NCI-H1092 treated with DMSO at 0.1 percent for 48 hours (cell line): ENCODE measurements at places on chromosomes 7 and 10.

- no peak for DNase-seq
These were observed 60.8 kb upstream of the EEPD1 start for GRCh38 chr7:36092221-36092771.

GRCh38 chr7:35384761-35385700 lies 131.1 kb upstream of the TBX20 start:
- DNase-seq = no peak

DNA sequence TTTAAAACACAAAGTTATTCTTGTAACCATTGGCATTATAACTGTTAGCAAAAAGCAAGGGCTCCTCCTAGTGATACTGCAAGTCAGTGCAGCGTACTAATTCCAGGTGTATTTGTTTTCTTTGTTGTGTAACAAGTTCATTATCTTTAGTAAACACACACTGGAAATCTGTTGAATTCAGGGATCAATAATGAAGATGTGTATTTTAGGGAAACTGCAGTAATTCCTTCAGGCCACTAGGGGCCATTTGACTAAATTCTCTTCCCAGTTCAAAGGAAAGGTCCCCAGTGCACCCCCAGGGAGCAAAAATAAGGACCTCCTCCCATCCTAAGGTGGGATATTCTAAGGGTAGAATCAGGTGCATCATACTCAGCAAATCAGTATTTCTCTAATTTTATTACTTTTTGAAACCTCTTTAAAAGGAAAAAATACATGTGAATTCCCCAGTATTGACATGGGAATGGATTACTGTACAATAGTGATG lies 158.6 kb upstream of the LYZL1 start:
- peak; percentile 50 for DNase-seq

DNA sequence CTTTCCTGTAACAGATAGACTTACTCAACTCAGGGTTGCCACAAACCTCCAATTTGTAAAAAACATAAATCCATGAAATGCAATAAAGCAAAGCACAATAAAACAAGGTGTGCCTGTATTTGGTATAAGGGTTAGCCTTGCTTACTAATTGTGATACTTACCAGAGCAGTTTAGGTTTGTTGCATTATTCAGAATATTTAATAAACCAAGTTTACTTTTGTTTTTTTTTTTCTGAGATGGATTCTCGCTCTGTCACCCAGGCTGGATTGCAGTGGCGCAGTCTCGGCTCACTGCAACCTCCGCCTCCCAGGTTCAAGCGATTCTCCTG lies 79.6 kb downstream of the SEC61G start:
- DNase-seq = no peak

GRCh38 chr10:2681891-2682290 lies 385.5 kb upstream of the PFKP start:
- DNase-seq = no peak

DNA sequence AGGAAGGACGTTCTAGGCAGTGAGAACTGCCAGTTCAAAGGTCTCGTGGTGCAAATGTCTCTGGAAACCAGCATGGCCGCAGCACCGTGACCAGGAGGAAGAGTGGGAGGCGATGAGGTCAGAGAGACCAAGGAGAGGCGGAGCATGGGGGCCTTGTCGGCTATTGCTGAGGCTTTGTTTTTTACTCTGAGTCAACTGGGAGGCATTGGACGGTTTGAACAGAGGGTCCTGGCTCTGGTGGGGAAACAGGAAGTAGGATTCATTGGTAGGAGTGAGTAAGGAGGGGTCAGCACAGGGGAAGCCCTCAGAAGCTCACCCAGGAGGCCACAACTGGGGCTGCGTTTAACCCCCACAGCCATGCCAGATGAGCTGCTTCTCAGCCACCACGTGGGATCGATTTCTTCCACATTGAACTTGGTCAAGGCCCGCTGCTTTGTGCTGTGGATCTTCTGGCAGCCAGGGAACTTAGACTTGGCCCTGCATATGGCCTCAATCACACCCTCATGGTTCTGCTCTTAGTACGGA lies 22.2 kb upstream of the SH2B2 start:
- DNase-seq = no peak

DNA sequence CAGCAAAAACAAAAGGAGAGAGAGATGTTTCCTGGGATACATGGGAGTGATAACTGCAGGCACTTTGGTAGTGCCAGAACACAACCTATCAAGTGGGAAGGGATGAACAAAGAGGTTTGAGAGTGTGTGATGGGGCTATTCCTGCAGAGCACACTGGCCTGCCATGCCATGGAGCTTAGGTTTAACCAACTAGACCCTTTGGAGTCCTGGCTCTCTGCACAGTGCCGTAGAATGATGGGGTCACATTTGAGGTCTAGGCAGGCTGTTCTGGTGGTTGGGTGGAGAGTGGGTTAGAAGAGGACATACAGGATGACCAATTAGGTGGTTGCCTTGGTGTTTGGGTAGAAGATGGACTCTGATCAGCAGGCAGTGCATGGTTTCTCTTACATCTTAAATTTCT lies 101.9 kb upstream of the HABP2 start:
- no peak for DNase-seq

DNA sequence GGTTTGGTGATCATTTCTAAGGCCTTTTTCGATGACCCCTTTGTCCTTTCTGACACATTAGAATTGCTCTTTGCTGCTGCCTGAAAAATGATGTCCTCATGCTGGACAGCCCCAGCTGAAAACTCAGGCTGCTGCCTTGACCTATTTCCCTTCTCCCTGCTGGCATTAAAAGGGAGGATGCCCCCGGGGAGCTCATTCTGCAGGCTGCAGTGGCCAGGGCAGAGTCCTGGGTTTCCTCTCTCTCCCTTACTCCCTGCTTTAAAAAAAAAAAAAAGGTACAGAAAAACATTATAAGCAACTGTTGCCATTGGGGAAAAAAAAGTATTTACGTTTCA lies 35.4 kb downstream of the LRRC4 start:
- no peak for DNase-seq

- no peak for DNase-seq
These were observed 3.7 kb downstream of the PRF1 start for GRCh38 chr10:70598857-70599295.

DNA sequence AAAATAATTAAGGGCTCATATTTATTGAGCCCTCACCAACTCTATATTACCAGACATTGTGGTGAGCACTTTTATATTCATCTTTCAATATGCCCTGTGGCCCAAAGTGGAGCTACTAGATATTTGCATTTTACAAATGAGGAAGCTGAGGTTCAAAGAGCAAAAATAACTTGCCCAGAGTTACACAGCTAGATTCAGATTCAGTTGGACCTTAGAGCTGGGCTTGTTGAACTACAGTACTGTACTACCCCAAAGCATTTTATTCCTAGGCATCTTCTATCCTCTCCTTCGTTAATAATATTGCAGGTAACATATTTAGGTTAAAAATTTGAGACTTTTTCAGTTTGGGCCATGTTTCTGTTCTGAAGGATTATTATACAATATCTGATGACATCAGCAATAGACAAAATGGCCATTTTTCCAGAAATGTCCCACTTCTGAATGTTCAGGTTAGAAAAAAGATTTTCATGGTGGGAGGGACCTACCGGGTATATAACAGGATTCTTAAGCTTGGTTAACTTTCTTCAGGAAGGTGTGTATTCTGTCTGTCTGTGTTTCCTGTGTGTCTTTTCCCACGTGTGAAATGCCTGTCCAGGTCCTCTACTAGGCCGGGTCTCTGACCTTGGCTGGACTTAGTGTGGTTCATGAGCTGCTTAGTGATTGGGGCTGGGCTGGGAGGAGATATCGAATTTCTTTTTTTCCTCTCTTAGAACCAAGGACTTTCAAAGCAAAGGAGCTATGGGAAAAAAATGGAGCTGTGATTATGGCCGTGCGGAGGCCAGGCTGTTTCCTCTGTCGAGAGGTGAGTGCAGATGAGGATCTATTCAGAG lies 13.6 kb downstream of the PRXL2A start:
- no peak for DNase-seq

GRCh38 chr7:10237306-10237705 lies 736.4 kb upstream of the PHF14 start:
- DNase-seq = no peak

DNA sequence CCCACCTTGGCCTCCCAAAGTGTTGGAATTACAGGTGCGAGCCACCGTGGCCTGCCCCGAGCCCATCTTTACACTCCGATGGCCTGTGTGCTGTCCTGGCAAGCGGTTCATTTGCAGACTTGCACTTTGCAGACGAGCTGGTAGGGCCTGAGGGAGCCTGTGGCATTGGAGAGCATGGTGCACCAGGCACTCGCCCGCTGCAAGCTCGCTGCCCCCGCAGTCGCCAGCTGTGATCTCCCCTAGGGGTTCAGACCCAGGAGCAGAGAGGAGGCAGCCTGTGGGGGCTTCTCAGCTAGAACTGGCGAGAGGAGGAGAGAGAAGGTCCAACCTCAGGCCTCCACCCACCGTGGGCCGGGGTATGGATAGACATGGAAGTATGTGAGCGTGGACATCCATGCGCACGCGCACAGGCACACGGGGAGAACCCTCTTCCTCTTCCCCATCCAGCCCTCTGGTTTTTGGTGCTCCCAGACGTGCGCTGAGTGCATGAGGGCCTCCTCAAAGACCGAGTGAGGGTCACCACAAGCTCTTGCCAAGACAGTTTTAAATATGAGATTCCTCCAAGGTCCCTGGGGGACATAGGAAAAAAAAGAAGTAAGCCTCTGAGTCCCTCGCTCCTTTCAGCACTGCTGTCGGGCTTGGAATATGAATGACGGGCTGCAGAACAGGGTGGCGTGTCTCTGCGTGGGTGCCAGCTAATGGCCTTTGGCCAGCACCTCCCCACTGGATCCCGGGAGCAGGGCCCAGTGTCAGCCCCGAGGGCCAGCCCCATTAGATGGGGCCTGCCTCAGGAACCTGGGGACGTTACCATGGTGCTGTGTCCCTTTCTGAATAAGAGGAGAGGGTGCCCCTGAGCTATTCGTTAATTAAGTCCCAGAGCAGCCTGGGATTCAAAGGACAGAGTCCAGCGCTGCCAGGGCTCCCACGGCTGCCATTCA lies 15.1 kb upstream of the TTYH3 start:
- DNase-seq = peak; percentile 83

GRCh38 chr10:73796766-73797165 lies 11.4 kb downstream of the ZSWIM8 start:
- DNase-seq = no peak

DNA sequence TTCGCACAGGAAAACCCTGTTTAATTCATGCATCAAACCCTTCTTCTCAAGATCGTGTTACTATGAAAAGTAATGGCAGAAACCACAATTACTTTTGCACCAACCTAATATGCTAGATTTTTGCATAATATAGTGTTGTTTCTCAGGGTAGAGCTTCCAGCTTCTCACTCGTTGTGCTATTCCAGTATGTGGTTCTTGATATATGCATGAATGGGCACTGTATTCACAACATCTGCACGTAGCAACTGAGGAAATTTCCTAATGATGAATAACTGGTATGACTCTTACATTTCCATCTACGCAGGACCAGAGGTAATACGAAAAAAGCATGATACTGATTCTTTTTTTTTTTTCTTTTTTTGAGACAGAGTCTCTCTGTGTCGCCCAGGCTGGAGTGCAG lies 326.6 kb upstream of the GALNT17 start:
- DNase-seq = no peak

DNA sequence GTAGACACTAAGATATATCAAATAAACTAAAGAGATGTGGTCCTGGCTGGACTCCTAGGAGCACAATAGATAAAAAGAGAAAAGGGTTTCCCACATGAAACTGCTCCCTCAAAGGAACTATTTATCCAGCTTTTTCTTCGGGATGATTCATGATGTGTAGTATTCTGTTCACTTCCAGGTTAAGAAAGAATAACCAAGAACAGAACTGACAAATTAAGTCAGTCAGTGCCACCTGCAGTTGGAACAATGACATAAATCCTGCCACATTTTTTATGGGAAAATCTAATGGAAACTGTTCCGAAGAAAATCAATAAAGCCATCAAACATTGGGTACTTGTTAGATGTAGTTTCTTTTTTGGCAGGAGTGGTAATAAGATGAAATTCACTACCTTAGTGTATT lies 87.1 kb downstream of the POLR1F start:
- peak; percentile 54 for DNase-seq

DNA sequence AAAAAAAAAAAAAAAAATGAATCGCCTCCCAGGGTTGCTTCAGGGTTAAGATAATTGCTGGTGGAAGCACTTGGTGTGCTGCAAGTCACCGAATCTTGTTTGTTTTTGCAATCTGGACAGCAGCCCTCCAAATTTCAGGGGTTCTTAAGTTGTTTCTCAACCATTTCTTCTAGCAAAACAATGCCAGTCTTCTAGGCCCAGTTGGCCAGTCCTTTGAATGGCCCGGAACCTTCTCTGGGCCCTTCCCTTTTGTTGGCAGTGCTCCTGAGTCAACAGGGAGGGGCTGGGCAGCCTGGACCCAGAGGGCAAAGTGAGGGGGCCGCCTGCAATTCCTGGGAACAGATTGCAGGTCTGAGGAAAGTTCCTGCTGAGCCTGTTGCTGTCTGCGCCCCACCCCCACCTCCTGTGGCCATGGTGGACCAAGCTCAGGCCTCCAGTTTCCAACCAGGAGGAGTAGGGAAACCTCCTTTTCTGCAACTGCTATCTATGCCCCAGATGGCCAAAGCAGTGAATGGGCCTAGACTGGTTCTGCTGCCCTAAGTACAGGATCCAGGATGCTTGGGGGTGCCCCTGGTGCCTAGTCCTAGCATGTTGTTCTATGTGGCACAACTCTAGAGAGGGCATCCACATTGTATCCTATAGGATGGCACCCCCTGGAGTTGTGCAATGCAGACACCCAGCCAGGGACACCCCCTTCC lies 31.4 kb upstream of the PDCD4 start:
- DNase-seq = no peak

DNA sequence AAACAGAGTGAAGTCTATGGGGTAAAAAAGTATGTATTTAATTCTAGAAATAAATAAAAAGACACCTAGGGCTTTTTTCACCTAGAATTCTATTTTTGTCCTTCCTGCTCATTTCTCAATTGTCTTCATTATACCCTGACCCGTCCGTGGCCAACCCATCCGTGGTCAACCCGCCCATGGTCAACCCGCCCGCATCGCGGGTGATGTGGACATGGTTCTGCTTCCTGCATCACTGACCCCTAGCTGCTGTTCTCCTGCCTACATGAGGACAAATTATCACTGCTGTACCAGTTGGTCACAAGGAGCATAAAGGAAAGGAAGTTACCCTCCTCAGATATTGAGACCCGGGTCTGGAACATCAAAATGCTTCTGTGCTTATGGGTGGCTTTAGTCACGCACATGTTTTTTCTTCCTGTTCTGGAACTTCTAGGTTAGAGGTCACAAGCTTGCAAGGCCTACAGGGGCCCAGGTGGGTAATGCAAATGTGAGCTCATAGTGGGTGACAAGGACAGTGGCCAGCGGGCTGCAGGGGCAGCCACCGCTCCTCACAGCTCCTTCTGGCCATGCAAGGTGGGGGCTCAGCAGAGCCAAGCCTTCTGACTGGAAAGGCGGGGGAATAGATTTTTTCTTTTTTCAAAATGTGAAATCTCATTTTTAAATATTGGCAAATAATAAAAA lies 15.5 kb downstream of the CAMK2G start:
- DNase-seq = no peak

- no peak for DNase-seq
These were observed 8.7 kb downstream of the ANKRD1 start for GRCh38 chr10:90912174-90912573.
